ENCODE measurements at places on chromosomes 13 and 19.

DNA sequence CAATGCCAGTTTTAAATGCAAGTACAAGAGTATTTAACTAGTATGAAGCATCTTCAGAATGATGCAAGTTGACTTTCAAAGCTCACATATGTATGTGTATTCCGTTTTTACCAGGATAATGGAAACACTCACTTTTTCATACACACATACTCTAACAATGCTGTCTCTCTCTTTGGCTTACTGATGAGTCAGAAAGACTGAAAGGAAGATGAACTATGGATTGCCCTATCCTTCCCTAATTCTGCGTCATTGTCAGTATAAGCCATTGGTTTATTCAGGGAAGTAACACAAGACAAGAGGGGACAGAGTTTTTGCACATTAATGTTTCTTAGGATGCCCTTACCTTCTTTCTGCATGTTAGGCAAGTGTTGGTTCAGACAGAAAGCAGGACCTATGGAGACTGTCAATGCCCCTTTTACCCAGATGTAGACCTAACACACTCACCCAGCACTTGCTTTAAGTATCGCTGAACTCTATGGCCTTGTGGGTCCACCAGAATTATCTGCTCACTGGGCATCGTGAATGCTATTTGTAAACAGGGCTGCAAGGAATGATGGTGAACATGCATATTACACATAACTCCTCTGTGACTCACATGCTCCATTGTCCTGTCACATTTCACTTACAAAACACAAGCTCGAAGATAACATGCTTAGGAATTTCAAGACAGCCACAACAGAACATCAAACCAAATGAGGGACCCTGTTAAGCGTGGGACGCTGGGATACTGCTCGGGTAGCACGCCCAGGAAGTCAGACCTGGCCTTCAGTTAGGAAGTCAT, 10.0 kb upstream of the OXGR1 start:
- no peak for DNase-seq

DNA sequence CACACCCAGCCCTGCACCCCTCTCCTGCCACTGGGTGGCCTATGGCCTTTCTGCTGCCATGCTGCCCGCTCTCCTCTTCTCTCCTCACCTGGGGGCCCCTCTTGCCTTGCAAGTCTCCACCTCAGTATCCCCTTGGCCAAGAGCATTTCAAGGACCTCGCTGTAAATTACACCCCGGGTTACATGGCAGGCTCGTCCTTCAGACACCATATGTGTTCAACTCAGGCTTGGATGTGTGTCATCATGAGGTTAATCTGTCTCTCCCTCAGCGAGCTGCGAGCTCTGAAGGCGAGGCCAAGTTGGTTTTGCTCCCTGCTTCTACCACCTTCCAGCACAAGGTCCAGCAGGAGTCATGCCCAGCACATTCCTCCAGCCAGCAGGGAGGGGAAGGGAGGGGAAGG, 74.8 kb upstream of the TM9SF2 start:
- DNase-seq, result no peak

- no peak for DNase-seq
Measured at GRCh38 chr13:75804054-75804453, 167.9 kb downstream of the LMO7 start.

- peak; percentile 45 for DNase-seq
Measured at GRCh38 chr13:49954674-49955455, 18.7 kb upstream of the SPRYD7 start.

- no peak for DNase-seq
Measured at GRCh38 chr13:107342747-107343146, 774.8 kb upstream of the ARGLU1 start.

- DNase-seq, result peak; percentile 96
Measured at GRCh38 chr19:8240274-8241229, 31.4 kb downstream of the CERS4 start.

DNA sequence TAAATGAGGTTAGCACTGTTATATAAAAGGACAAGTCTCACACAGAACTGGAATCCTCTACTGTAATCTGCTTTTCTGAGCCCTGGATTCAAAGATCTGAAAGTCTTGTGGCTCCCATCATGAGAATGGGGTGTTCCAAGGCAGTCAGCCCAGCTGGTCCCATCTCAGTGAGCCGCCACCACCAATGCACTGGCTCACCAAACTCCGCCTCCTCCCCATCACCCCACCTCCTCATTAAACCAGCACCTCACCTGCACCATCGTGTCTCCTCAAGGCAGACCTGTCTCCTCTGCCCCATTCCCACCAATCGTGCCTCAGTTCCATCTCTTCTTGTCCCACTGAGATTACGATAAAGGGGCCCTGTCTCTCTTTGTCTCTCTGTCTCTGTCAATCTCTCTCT, 166.7 kb downstream of the USP12 start:
- no peak for DNase-seq

DNA sequence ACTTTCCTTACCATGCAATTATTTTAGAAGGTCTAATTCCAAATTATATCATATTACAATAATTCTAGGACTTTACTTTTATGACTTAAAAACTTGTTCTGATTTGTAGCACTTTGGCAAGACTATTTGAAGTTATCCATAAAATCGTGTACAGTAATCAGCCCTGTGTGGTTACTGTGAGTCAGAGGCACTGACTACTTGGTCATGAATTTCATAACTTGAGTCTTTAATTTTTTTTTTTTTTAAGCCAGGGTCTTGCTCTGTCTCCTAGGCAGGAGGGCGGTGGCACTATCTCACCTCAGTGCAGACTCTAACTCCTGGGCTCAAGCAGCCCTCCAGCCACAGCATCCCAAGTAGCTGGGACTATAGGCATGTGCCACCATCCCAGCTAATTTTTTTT, 1319.2 kb upstream of the SLC10A2 start:
- no peak for DNase-seq

GRCh38 chr13:30422054-30422839, at the start of gene UBE2L5:
Gene UBE2L5, plus strand, starts transcription at chr13:30422493. Its CDS starts 5,498 bp downstream, at chr13:30427991.
- DNase-seq, result peak; percentile 92

DNA sequence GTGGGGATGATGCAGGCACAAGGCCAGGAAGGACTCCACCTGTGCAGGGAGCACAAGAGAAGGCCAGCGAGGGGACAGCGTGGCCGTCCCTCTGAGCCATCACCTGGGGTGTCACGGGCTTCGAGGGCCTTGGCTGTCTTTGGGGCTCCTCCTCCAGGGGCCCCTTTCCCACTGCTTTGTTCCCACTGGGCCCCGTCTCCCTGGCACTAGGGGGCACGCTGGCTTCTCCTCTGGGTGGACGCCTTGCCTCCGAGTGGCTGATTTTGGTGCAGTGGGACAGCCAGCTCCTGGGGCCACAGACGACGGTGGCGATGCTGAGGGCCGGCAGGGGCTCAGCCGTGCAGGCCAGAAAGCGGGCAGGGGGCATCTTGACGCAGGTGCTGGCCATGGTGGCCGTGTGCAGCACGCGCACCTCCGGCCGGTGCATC, 43.2 kb upstream of the GRTP1 start:
- peak; percentile 72 for DNase-seq

DNA sequence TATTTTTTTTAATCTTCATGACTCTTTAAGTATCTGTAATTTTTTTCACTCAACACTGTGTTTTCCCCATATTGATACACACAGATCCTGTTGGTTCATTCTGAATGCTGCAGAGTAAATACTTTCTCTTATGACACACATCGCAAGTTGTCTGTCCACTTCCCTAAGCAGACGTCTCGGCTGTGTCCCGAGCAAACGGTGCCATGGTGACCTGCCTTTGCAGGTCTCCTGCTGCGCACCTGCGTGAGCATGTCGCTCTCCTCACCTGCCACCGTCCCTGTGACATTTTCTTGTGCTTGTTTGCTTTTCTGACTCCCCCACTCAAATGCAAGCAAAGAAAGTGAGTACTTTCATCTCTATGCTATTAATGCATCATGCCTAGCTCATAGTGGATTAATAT, 57.8 kb downstream of the CCDC70 start:
- DNase-seq, result no peak

- DNase-seq, result no peak
Measured at GRCh38 chr13:109058087-109058486, 428.7 kb downstream of the MYO16 start.

Data from osteoblast (primary cell).